Omental fat pad (tissue), 4 donors: ENCODE measurements at places on chromosomes 1 and 21.

GRCh38 chr1:59900640-59901039 lies 25.9 kb downstream of the CYP2J2 start:
- no peak for DNase-seq

DNA sequence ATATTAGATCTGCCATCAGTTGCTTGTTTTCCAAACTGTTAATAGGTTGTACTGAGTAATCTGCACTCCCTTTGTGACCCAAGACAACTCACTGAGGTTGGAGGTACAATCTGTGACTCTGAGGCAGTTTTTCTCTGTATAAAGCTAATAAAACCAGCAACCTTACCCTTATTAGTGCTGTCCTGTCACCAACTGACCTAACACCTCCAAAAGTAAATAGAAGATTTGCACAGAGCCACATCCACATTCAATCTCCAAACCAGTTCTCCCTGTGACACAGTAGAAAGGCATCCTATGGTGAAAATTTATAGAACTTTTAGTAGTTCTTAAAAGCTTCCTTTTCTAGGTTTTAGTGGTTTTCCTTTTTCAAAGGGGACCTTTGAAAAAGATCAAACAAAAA lies 140.4 kb upstream of the ADGRL2 start:
- no peak for DNase-seq

DNA sequence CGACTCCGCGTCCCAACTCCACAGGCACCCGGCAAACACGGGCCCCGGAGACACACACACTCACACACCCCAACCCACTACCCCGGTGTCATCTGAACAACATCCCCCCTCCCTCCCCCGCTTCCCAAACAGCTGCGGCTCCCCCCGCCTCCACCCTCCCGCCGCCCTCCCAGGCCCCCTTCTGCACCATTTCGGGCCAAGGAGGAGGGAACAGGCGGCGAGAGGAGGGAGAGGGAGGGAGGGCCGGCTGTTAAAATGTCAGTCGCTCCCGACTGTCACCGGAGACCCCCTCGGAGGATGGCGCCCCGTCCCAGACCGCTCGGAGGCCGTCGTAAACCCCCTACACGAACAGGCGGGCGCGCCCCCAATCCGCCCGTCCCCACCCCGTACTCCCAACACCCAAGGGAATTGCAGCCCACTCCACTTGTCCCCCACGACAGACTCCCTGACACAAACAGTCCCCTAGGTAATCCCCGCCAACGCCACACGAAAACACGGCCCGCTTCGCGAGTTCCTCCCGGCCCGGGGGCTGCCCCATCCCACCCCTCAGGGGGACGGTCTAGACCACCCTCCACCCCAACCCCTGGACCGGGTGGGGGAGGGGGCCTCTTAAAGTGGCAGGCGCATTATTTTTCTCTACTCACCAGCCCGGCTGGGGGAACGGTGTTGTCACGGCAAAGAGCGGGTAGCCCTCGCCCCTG lies 583 bp downstream of the MEF2D start:
- DNase-seq, result no peak

DNA sequence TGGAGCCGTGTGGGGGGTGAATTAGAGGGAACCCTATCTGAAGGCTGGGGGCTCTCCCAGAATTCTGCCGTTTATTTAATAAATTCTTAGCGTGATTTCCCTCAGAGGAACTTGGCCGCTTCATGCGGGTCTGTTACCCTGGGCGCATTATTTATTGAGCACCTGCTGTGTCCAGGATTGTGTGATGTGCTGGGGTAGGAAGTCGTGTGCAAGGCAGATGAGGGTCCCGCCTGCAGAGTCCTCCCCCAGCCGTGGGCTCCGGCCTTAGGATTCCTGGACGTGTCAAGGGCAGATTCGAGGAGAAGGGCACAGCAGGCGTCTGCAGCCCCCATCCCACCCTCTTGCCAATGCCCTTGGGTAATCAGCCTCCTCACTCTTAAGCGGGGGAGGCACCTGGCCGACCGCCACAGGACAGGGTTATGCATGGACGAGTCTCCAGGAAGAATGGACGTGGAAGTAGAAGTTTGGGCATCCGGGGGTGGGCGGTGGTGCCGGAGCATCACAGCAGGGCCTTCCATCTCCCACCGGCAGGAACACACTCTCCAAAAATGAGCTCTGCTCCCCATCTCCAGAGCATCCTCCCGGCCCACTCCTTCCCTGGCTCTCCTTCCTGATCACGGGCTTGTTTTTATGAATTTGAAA lies 233.3 kb upstream of the C1orf174 start:
- no peak for DNase-seq

GRCh38 chr1:179322557-179322956 lies 29.0 kb downstream of the SOAT1 start:
- no peak for DNase-seq

GRCh38 chr1:196372896-196373536 lies 235.2 kb downstream of the KCNT2 start:
- no peak for DNase-seq

GRCh38 chr1:65141394-65141793 lies 6.6 kb upstream of the AK4 start:
- no peak for DNase-seq

- DNase-seq, result no peak
Observed at GRCh38 chr1:42940851-42941639, 17.6 kb downstream of the SLC2A1 start.

- DNase-seq, result no peak
Observed at GRCh38 chr1:209485167-209485566, 98.3 kb upstream of the CAMK1G start.

DNA sequence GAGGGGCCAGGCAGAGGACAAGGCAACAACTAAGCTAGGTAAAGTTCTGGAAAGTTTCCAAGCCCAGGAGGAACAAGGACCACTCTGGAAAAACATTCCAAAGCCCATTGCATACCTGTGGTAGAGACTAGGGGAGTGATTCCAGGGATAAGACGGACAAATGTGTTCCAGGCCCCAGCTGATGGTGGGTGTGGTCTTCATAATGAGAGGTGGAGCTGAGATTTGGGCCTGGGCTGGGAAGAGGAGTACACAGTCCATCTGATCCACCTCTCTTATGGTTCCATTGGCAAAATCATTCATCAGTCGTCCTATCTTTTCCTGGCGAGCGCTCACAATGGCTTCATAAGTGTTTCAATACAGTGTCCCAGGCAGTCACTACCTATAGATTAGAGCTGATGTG lies 4.5 kb downstream of the KLHDC7A start:
- no peak for DNase-seq

DNA sequence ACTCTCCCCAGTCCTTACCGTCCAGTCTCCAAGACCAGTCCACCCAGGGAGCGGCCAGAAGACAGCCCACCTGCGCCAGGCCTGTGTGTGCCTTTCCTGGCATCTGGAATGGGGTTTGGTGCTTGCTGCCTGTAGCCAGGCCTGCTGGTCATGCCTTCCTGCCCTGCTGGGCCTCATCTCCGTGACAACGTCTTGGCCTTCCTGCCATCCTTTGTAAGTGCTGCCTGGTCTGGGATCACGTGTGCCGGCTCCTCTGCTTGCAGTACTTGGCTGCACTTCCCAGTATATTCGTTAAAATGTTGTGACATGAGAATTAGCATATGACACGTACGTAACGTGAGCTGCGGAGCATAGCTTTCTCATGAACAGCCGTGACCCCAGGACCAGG lies 145.3 kb upstream of the COL6A1 start:
- DNase-seq, result no peak
